Fibroblast of the aortic adventitia (primary cell): ENCODE measurements at places on chromosomes 4 and X.

DNA sequence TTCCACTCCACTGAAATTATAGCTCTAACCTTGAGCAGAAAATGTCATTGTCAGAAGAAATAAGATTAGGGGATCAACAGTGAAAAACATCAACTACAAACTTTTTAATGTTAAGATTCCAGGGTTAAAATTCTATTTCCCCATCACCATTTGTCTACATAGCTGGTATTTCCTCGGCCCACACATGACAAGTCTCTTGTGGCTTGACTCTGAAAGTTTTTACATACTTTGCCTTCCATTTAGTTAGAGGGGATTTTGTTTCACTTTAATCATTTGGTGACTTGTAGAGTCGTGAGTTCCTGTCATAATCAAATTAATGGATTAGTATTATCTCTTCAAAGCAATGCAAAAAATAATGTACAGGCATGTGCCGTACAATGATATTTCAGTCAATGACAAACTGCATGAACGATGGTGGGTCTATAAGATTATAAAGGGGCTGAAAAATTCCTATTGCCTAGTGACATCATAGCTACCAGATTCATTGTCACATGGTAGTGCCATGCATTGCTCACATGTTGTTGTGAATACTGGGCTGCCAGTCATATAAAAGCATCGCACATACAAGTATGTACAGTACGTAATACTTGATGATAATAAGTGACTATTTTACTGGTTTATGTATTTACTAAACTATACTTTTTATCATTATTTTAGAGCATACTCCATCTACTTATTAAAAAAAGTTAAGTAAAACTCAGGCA, 72.0 kb downstream of the ING2 start:
- no peak for DNase-seq

- peak; percentile 91 for DNase-seq
These were observed 103.7 kb downstream of the RBM47 start for GRCh38 chr4:40525752-40526598.

GRCh38 chr4:17324386-17324830, 187.5 kb downstream of the QDPR start:
- DNase-seq: peak; percentile 84

- no peak for DNase-seq
These were observed 148.1 kb downstream of the VCX3A start for GRCh38 chrX:6386837-6387236.

GRCh38 chr4:85565761-85566480, 91.0 kb downstream of the ARHGAP24 start:
- DNase-seq: peak; percentile 21

GRCh38 chr4:13558881-13559280, 14.6 kb upstream of the NKX3-2 start:
- DNase-seq: no peak

- peak; percentile 32 for DNase-seq
These were observed 2.2 kb downstream of the FAT4 start for GRCh38 chr4:125316791-125317524.

- DNase-seq: peak; percentile 41
These were observed 56.5 kb downstream of the SNX25 start for GRCh38 chr4:185265942-185266341.

- DNase-seq: no peak
These were observed 23.2 kb upstream of the PTTG2 start for GRCh38 chr4:37936889-37937498.

DNA sequence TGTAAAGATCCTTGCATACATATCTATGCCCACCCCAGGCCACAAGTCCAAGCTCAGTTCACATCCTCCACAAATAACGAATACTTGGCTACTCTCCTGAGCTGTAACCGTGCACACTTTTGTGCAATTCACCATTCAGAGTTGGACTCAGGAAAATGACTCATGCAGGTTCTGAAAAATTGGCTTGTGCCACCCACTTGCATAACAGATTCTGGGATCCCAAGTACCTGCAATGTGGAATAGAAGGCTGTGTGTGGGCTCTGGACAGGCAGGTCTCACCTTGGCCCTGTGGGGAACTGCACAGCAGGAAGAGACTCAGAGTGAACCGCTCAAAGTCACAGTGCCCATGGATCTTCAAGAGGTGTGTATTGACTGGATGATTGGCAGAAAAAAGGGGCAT, 502.7 kb downstream of the PACRGL start:
- no peak for DNase-seq

- no peak for DNase-seq
These were observed 877.3 kb upstream of the INTU start for GRCh38 chr4:126755506-126755905.

DNA sequence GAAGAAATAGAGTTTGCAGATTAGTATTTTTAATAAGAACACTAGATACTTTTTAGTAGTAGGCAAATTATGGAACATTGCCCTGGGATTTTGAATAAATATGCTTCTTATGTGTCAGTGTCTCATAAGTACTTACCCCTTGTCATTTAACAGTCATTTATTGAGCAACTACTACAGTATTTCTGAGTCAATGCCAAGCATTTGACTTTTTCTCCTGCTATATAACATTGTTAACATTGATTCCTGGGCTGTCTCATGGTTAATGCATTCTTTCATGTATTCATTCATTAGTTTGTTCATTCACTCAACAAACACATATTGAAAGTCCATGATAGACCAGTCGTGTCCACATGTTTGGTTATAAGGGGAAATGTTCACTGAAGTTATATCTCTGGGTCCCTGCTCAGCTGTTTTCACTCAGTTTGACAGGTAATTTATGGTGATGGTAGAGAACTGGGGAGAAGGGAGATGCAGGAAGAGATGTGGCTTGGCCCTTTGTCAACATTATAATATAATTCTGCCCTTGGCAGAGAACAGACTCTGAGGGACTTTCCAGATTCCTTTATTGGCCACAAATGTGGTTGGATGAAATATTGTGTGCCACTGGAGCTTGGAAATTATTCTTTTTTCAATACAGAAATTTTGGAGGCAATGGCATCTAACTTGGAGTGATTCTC, 49.8 kb downstream of the OSTC start:
- peak; percentile 84 for DNase-seq

DNA sequence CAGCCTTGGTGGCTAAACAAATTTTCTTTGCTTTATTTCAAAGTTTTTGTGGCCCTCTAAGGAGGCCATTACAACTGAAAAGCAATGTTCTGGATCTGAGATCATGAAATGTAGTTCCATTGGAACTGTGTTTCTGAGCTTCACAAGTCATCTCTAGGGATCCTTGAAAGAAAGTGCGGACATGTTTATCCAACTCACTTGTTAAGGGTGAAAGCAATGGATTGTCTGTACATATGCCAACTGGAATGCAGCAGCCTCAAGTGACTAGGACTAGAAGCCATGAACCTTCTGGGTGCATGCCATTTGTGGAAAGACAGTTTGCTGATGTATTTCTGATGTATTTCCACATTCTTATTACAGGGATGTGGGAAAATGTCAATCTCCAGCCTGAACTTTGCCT, 36.7 kb upstream of the KLHL13 start:
- DNase-seq: no peak

- DNase-seq: no peak
These were observed 8.5 kb downstream of the PITX2 start for GRCh38 chr4:110614173-110614963.

DNA sequence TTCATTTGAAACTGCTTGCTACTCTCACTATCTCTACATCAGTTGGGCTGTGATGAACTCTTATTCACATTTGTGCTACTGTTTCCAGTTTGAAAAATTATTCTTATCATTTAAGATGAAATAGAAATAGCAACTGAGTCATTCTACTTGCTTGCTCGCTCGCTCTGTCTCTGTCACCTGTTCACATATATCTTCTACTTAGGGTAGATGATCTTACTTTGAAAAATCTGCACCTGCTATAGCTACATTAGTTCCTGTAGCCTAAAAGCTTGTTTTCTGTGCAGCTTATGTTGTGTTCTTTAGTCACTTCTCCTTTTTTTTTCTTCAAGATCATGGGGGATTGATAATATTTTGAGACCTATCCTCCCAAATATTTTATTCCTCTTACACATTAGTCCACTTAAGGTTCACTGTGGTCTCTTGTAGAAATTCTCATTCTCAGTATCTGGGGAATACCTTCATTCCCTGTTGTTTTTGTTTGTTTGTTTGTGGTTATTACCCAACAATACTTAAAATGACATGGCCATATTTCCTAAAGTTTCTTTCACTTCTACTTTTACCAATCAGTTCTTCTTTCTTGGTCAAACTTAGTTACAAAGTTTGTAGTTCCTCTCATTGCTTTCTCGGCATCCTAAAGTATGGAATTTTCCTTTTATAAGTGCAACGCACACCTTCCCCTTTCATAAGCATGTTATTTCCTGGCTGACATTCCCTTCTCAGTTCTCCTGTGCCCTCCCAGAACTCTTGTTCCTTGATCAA, 36.5 kb downstream of the CLCN5 start:
- no peak for DNase-seq

DNA sequence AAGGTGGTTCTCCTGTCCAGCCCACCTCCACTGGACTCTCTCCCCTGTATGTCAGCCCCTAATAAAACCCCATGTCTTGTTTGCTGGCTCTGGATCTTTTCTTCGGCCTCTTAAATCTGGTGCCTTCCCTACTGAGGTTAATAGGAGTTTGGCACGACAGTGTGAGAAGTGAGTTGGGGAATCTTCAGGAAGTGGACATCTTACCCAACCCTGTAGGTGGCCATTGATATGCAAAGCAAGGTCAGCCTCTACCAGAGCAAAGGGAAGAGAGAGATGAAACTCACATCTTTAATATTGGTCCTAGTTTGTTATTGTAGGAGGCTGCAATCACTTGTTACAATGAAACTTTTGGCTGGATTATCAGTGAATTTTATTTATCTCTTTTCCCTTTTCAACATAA, 111.7 kb downstream of the CHRDL1 start:
- DNase-seq: no peak

DNA sequence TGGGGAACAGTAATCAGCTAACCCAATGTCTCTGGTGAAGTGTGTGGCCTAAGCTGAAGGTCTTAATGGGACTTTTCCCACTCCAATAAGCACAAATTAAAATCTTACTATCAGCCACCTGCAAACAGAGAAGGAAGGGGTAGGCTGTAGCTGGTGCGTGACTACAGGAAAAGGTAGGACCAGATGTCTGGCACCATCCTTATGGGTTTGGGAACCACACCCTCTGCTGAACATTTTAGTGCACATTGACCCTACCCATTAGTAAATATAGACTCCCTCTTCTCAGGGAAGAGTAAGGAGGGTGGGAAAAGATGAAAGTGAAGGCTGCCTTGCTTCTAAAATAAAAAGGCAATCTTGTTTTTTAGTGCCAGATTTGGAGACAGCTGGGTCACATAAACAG, 602.8 kb downstream of the FAT4 start:
- no peak for DNase-seq

DNA sequence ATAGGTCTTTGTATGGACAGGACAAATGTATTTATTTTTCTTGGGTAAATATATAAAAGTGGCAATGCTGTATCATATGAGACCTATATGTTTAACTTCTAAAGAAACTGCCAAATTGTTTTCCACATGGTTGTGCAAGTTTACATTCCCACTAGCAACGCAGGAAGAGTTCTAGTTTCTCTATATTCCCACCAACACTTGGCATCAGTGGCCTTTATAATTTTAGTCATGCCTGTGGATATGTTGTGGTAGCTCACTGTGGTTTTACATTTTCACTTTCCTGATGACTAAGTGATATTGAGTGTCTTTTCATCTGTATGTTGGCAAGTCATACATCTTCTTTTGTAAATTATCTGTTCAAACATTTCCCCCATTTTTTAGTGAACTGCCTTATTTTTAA, 126.0 kb downstream of the EMCN start:
- DNase-seq: peak; percentile 37

- DNase-seq: no peak
These were observed 128.9 kb downstream of the UGT8 start for GRCh38 chr4:114727461-114727860.

DNA sequence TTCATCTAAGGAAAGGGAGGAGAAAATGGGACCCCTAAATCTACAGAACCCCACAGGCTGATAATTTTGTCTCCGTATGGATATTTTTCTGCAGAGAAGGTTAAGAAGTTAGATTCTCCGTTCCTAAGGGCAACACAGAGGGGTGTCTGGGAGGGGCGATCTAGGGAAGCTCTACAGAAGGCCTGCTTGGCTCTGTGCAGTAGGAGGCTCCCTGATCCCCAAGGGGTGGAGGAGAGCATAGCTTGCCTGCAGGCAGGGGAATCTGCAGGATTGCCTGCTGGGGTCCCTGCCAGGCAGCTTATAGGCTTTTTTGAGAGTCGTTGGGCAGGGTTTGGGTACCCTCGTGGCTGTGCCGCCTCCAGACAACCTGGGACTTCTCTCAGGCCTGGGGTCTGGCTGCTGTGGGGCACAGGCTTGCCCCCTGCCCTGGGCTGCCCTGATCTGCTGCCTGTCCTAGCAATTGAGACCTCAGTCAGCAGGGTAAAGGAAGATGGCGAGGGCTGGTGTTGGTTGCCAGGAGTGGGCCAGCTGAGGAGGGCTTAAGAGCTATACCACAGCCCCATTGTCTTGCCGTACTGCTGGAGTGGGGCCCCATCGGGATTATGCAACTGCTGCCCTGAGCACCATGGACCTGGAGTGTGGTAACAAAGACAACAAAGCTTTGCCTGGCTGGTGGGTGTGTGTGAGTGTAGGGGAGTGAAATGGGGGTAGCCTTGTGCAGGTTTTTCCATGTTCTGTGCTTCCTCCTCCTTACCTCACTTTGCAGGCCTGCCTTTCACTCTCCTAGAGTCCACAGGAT, 74.1 kb downstream of the EFNB1 start:
- no peak for DNase-seq

DNA sequence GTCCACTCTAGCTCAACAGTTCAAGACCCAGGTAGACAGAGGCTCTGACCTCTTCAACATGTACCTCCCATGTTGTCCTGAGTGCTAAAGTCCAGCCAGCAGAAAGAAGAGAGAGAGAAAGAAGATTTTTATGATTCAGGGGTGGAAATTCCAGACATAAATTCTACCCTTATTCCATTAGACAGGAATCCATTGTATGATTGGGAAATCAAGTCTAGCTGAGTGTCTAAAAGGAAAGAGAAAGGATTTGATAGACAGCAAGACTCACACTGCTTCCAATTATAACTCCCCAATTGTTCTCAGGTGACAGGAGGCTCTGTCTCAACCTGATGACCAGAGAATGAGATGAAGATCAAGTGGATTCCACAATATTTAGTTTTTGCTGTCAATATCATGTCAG, 27.9 kb upstream of the PGM2 start:
- no peak for DNase-seq

GRCh38 chr4:1169691-1170096, 2.7 kb downstream of the SPON2 start:
- DNase-seq: no peak

GRCh38 chr4:139866276-139866962, 200.8 kb downstream of the MGST2 start:
- no peak for DNase-seq

DNA sequence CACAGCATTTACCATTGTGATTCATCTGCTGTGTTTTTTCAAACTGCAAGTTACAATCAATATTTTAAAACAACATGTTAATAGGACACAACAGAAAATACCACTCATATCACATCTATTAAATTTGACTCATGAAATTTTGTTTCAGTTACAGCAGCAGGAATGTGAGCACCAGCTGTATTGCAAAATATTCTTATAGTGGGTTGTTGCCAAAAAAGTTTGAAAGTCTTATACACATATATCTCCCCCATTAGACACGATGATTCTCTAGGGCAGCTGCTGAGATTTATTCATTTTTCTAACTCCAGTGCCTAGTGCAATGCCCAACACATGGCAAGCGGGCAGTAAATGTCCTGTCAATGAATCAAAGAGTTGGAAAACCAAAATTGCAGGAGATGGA, 26.6 kb upstream of the NKX3-2 start:
- DNase-seq: no peak

- no peak for DNase-seq
These were observed 410.2 kb upstream of the CT83 start for GRCh38 chrX:116872931-116873330.

- DNase-seq: no peak
These were observed 99.7 kb upstream of the CXorf66 start for GRCh38 chrX:140064993-140065392.
